Thoracic aorta (tissue), 2 donors: ENCODE measurements at places on chromosomes 3 and 15. TPM values are rescaled to one million over a fixed set of nuclear protein-coding genes. Genes with fewer than 3 reads are reported as not detected.

Gene SPINT1
- 4.8 TPM for total RNA-seq

Gene IMPG2
- 0.81 TPM for total RNA-seq

Gene LRRC2
- total RNA-seq = 0.42 TPM

Gene TRAIP
- 3.2 TPM for total RNA-seq

Gene AGBL1
- total RNA-seq = not detected

Gene RARRES1
- 9.3 TPM for total RNA-seq

Gene P2RY14
- 4.3 TPM for total RNA-seq

Gene PAQR9
- 0.21 TPM for total RNA-seq

Gene GABRG3
- not detected for total RNA-seq

Gene INSYN1
- 15.2 TPM for total RNA-seq

Gene SCAANT1
- total RNA-seq = not detected

Gene MYO5A
- 37.6 TPM for total RNA-seq

Gene PLSCR5
- not detected for total RNA-seq

Gene CPLX3
- total RNA-seq = not detected

Gene OCA2
- total RNA-seq = 8.0 TPM

Gene NMNAT3
- 14.1 TPM for total RNA-seq

Gene BUB1B
- total RNA-seq = 0.41 TPM

Gene RAB43
- total RNA-seq = 26.4 TPM

Gene UCN2
- 3.0 TPM for total RNA-seq

Gene PRSS50
- 0.54 TPM for total RNA-seq

Gene FHIT
- total RNA-seq = 2.0 TPM

Gene EXD1
- total RNA-seq = not detected

Gene RBM15B
- 38.0 TPM for total RNA-seq

Gene KLHL6
- 6.6 TPM for total RNA-seq

Gene MORC1
- total RNA-seq = not detected

Gene TARS3
- 21.3 TPM for total RNA-seq

Gene ALDH1A2
- 4.3 TPM for total RNA-seq

Gene KLHDC8B
- total RNA-seq = 29.8 TPM

Gene PTX3
- total RNA-seq = 175 TPM

Gene SLC9C1
- total RNA-seq = not detected

Gene ATP13A4
- total RNA-seq = 0.78 TPM

Gene LARP6
- 43.3 TPM for total RNA-seq

Gene FAM98B
- 14.0 TPM for total RNA-seq

Gene ARHGEF26
- 88.0 TPM for total RNA-seq

Gene GRK7
- not detected for total RNA-seq

Gene CSPG5
- total RNA-seq = 0.92 TPM

Gene QTRT2
- 21.4 TPM for total RNA-seq

Gene RHOV
- not detected for total RNA-seq

Gene ZNF860
- 0.71 TPM for total RNA-seq

Gene GPR171
- not detected for total RNA-seq

Gene LRTM1
- not detected for total RNA-seq

Gene ECE2
- total RNA-seq = not detected

Gene LEKR1
- 4.2 TPM for total RNA-seq

Gene MDFIC2
- not detected for total RNA-seq

Gene FBXW12
- total RNA-seq = not detected

Gene GPR15
- total RNA-seq = not detected

Gene SPTBN5
- total RNA-seq = 3.9 TPM

Gene NEK10
- total RNA-seq = 21.4 TPM

Gene MAP1A
- total RNA-seq = 29.8 TPM

Gene C2CD4A
- total RNA-seq = not detected

Gene FAH
- total RNA-seq = 16.1 TPM

Gene FBXL22
- total RNA-seq = 21.2 TPM

Gene CGNL1
- 33.5 TPM for total RNA-seq

Gene GLT8D1
- total RNA-seq = 54.4 TPM
